ENCODE measurements at places on chromosomes 1 and 21.

GRCh38 chr1:154348429-154349076 is 23.2 kb downstream of the ATP8B2 start:
- DNase-seq = no peak

- no peak for DNase-seq
These were observed 646.6 kb upstream of the USP24 start for GRCh38 chr1:55861676-55862340.

GRCh38 chr1:187985897-187986654 is 1157.3 kb downstream of the PLA2G4A start:
- DNase-seq = no peak

- no peak for DNase-seq
These were observed 267.8 kb downstream of the GRIK3 start for GRCh38 chr1:36766481-36766880.

DNA sequence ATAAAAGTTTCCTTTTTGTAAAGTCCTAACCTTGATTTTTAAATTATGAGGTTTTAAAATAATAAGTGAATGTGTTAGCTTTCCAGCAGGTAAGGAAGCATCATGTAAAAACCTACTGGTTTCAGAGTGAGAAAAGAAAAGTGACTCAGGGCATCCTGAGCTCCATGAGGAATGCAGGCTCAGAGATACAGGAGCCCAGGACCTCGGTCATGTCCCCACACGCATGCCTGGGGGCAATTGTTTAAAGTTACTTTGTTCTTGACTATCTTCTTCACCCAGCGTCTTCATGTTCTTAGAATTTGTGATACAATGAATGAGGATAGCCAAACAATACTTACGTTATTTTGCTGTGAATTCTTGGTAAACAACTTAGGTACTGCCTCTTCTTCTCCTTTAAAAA is 117.4 kb upstream of the PLPPR5 start:
- DNase-seq = no peak

GRCh38 chr1:203906932-203907331 is 45.5 kb downstream of the SNRPE start:
- no peak for DNase-seq

Data from T-helper 9 cell (primary cell).